ENCODE measurements at places on chromosomes 1 and 21.

DNA sequence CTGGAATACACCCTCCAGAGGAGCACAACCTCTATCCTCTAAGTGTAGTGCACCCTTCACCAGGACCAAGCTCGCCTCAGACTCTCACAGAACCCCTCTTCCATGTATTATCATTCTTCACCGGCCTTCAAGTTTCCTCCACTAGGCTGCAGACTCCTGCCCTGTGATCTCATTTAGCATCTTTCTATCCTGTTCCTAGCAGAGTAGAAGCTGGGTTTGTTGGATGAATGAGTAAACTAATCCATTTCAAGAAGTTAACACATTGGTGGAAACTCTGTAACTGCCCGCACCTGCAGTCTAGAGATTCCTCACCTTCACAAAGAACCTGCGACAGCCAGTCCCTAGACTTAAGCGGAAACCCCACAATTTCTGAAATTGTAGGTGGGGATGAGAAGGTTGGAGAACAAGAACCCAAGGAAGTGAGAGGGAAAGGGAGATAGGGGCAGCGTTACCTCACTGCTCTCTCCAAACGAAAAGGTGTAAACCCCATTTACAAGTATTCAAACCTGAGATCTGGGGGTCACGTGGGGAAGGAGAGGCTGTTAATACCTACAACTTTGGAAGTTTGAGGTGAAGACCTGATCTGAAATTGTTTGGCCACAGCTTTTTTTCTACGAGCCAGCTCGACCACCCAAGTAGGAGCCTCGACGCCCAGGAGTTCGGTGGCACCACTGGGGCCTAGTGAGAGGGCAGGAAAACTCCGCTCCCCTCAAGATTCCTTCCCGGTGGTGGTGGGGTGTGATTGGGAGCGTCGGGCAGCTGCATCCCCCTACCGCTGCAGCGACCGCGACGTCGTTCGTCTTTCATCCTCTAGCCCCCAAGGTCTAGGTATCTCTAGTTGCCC is 1.2 kb downstream of the PTPN14 start:
- peak; percentile 42 for DNase-seq

DNA sequence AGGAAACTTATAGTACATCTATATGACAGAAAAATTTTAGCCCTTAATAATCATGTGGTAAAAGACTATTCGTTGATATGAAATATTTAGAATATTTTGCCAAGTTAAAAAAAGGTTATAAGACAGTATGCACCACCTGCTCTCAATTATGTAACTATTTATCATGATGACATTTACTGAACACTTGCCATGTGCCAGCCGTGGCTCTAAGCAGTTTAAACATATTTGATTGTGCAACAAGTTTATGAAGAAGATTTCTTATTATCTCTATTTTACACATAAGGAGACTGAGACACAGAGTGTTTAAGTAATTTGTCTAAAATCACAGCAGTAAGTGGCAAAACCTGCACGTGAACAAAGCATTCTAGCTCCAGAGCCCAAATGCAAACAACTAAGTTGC is 199.3 kb upstream of the JUN start:
- peak; percentile 42 for DNase-seq

DNA sequence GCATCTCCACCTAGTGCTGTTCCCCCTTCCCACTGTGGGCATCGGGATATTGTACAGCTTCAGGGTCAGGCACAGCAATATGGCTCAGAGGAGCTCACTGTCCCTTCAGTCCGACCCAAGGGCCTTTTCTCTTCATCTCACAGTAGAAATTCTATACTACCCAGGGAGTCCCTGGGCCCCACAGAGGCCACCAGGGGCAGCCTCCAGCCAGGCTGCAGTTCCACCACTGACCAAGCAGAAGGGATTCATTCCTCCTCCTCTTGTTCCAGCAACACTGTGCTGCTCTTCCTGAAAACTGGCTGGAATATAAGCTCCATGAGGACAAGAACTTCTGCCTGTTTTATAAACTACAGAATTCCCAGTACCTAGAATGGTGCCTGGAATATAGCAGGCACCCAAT is 70.5 kb downstream of the CD34 start:
- no peak for DNase-seq

GRCh38 chr1:203968761-203969160 is 104.2 kb upstream of the SOX13 start:
- no peak for DNase-seq

GRCh38 chr1:160083968-160084770 is 2.8 kb downstream of the KCNJ9 start:
- DNase-seq, result peak; percentile 37

- peak; percentile 12 for DNase-seq
These were observed 175.7 kb upstream of the COL11A1 start for GRCh38 chr1:103283841-103284669.

DNA sequence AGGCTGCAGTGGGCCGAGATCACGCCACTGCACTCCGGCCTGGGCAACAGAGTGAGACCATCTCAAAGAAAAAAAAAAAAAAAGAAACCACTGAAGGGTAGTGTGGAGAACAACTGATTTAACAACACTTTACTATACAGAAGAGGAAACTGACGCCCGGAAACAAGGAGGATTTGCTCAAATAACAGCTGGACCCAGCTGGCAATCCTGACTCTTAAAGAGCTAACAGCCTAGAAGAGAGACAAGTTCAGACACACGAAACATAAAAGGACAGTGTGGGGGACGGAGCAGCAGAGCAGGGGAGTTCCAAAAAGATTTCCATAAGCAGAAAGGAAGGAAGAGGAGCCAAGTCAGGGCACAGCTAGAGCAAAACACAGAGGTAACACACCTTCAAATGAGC is 4.4 kb downstream of the ECHDC2 start:
- DNase-seq, result no peak

GRCh38 chr1:73593804-73594203 is 604.2 kb downstream of the LRRIQ3 start:
- no peak for DNase-seq

DNA sequence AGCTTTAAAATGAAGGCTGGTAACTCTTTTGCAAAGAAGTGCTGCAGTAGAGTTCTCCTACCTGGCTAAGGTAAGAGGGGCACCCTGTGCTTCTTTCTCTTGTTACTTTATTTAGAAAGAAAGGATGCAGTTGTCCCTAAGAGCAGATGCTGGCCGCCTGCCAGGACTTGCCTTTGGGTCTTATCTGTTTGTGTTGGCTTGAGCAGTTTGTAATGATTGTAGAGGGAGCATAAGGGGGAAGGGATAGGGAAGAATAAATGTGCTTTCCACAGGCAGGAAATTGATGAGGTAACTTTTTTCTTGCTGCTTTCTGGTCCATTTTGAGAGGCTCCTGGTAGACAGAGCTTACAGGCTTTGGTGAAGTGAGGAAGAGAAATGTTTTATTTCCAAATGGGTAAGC is 229.6 kb downstream of the HHAT start:
- no peak for DNase-seq

DNA sequence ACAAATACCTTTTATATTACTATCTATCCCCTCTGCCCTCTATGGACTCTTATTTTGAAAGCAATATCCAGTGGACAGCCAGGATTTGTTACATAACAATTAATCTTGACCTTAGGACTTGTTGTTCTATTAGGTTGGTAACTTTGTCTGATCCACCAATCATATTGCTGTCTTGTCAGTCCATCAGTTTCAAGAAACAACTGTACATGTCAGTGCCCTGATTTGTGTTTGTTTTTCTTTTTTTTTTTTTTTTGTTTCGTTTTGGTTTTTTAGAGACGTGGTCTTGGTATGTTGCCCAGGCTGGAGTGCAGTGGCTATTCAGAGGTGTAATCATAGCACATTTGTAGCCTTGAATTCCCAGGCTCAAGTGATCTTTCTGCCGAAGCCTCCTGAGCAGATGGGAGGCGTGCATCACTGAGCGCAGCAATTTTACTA is 1.5 kb upstream of the SCP2 start:
- no peak for DNase-seq
